ENCODE measurements at places on chromosomes 16 and 17.
A peak's percentile ranks its signal among the peaks of the same experiment; 100 is the strongest.

DNA sequence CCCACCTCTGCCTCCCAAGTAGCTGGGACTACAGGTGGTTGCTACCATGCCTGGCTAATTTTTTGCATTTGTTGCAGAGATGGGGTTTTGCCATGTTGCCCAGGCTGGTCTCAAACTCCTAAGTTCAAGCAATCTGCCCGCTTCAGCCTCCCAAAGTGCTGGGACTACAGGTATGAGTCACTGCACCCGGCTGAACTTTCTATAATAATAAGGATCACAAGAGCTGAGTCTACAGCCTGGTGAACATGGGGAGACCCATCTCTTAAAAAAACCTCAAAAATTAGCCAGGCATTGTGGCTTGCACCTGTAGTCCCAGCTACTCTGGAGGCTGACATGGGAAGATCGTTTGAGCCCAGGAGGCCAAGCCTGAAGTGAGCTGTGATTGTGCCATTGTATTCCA, 53.5 kb downstream of the WDR59 start:
- no peak for DNase-seq

DNA sequence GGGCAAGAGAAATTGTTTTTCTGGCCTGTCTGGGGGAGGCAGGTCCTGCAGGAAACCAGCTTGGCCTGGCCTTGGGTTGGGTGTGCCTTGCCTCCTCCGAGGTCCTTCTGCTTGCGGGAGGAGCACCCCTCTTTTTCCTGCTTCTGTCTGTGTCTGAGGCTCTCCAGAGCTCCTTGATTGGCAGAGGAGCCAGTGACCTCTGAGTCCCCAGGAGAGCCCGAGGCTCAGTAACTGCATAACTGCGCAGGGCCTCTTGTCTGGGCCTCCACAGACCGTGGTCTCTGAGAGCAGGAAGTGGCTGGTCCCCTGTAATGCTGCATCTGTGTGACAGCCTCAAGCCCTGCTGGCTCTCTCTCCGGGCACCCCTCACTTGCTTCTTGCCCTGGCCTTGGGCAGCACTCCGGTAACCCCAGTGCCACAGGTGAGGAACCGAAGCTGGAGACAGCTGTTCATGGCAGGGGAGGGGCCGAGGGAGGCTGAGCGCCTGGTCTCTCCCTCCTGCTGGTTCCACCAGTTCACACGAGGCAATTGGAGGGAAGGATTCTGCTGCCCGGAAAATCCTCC, 1.6 kb downstream of the CAPN15 start:
- no peak for DNase-seq

GRCh38 chr16:70753694-70754325, 47.1 kb downstream of the VAC14 start:
- DNase-seq: no peak

DNA sequence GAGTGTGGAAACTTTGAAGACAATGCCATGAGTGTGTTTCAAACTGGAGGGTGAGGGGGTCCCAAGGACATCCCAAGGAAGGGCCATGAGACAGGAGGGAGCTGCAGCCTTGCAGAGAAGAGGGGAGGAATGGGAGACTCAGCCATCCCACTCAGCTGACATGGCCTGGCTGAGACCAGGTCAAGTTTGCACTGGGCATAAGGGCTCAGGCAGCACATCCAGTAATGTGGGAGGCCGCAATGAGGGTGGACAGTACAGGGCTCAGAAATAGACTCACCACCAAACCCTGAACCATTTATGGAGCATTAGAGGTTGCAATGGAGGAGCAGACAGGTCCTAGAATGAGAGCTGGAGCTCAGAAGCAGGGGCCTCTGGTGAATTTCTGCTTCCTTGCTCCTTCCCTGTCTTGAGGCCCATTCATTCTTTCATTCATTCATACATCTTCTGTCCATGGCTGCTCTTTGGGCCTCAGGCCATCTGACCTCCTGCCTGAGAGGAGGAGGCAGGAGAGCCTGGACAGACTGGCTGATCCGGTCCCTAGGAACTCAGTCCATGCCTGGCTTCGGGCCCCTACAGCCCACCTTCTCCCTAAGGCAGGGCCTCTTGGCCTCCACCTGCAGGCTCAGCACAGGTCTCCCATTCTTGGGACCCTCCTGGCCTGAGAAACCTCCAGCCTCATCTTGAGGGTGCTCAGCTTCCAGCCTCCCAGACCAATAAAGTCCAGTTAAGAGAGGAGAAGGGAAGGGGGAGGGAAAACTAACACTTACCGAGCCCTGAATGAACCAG, 70.5 kb upstream of the CDH5 start:
- no peak for DNase-seq

DNA sequence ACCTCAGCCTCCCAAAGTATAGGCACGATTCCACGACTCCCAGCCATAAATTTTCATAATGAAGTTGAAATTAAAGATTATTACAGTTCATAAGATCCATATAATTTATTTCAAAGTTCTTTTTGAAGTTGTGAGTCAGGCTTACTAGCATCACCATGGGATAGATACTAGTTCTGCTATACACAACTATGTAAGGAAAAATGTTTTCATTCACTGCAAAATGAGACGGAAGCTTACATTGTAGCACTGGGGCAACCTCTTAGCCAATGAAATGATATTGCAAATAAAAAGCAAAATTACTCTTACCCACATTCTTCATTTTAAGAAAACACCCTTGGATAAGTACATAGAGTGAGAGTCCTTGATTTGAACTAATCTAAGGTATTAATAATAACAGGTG, 18.8 kb upstream of the MARCHF10 start:
- no peak for DNase-seq

- peak; percentile 43 for DNase-seq
Measured at GRCh38 chr16:66270333-66270927, 96.1 kb upstream of the CDH5 start.

GRCh38 chr16:66475232-66475631, 48.1 kb downstream of the BEAN1 start:
- DNase-seq: no peak

GRCh38 chr16:4011225-4011939, 104.9 kb downstream of the ADCY9 start:
- DNase-seq: no peak

- no peak for DNase-seq
Measured at GRCh38 chr16:89120281-89120680, 26.6 kb downstream of the ACSF3 start.

- DNase-seq: no peak
Measured at GRCh38 chr17:80919331-80920311, 72.0 kb upstream of the CHMP6 start.

DNA sequence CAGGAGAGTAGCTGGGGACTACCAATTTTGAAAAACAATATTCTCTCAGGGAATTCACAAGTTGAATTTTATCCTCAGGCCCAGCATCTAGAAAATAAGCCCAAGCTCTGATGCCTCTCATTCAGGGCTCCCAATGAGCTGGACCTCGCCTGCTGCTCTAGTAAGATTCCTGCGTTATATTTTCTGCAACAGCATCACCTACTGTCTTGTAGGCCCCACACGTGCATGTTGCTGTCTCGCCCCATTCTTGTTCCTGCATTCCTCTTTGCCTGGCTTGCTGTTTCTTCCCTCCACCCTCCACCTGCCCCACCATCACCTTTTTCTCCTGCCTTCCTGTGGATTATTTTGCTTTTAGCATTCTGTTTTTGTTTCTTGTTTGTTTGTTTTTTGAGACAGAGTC, 8.3 kb upstream of the ST6GALNAC2 start:
- no peak for DNase-seq

- DNase-seq: no peak
Measured at GRCh38 chr16:85291302-85292148, 179.3 kb upstream of the CIBAR2 start.

DNA sequence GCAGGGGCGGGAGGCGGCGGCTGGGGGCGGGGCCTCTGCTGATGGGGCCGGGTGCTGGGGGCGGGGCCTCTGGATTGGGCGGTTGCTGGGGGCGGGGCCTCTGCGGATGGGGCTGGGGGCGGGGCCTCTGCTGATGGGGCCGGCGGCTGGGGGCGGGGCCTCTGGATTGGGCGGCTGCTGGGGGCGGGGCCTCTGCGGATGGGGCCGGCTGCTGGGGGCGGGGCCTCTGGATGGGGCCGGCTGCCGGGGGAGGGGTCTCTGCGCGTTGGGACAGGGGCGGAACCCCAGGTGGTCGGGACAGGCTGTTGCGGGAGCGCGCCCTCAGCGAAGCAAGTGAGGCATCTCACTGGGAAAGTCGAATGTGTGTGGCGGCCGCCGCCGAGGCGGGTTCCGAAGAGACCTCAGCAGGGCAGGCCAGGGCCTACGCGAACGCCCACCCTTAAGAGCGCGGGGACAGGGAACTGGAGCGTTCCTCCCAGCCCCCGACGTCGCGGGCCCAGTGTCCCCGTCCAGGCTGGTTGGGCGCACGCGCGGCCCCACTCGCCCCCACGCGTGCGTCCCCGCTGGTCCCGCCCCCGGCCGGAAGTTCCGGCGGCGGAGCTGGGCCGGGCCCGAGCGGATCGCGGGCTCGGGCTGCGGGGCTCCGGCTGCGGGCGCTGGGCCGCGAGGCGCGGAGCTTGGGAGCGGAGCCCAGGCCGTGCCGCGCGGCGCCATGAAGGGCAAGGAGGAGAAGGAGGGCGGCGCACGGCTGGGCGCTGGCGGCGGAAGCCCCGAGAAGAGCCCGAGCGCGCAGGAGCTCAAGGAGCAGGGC, at the start of gene STUB1:
TSS of gene STUB1 (plus strand) at position 597 of the 811 bp plus-strand sequence. CDS start at position 713, 116 bp downstream.
- peak; percentile 81 for DNase-seq

DNA sequence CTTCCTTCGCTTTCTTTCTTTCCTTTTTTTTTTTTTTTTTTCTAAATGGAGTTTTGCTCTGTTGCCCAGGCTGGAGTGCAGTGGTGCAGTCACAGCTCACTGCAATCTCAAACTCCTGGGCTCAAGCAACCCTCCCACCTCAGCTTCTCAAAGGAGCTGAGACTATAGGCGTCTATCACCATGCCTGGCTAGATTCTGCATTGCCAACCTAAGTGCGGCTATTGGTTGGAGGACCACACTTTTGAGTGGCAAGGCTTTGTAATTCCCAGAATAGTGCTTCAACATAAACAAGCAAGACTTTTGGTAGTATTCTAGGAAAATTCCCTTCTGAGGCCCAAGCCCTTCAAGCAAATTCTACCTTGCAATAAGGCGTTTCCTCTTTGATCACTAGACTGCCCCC, 107.8 kb downstream of the YPEL2 start:
- no peak for DNase-seq

GRCh38 chr17:69170377-69170776, 28.7 kb upstream of the ABCA6 start:
- DNase-seq: no peak

DNA sequence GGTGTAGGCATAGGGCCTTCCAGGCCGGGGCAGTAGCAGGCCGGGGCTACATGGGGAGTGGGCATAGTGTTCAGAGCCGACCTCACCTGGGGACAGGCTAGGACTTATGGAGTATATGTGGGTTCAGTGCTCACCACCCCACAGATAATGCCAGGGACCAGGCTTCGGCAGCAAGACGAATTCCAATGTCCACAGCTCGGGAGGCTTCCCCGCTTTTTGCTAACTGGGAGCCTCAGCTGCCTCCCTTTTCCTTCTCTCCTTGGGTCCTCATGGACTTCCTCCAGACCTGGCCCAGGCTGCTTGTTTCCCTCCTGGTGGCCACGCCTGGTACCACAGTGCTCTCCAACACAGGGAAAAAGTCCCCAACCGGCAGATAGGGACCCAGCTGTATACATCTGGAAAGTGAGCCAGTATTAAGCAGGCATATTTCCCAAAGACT, 20.1 kb upstream of the SLC46A1 start:
- DNase-seq: no peak

DNA sequence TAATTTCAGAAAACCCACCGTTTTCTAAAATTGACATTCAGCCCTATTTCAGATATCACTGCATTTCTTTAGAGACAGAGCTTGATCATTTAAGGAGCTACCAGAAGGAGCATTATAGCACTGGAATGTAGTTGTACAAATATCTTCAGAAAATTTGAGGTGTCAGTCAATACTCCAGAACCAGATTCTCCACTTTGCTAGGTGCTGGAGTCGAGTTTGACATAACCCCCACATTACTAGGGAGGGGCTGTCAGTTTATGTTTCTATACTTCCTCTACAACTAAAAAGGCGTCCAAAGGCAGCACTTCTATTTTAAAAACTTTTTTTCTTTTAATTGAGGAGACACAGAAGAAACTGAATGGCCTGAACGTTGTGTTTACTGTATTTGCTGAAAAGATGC, 892 bp upstream of the KIAA0513 start:
- DNase-seq: no peak

- DNase-seq: peak; percentile 40
Measured at GRCh38 chr17:39667945-39668924, at the start of gene PNMT. TSS of gene PNMT (plus strand) at chr17:39668453. CDS start at chr17:39668476, 23 bp downstream.

- DNase-seq: no peak
Measured at GRCh38 chr17:57067162-57067561, 17.9 kb upstream of the AKAP1 start.

- peak; percentile 34 for DNase-seq
Measured at GRCh38 chr17:73645050-73645871, 1.0 kb upstream of the SDK2 start.
